GM18507 (cell line): ENCODE measurements at places on chromosomes 3 and 15.

- DNase-seq: no peak
These were observed 90.3 kb upstream of the C3orf80 start for GRCh38 chr3:160134964-160135363.

- DNase-seq: no peak
These were observed 49.3 kb downstream of the ZNF621 start for GRCh38 chr3:40574050-40574449.

DNA sequence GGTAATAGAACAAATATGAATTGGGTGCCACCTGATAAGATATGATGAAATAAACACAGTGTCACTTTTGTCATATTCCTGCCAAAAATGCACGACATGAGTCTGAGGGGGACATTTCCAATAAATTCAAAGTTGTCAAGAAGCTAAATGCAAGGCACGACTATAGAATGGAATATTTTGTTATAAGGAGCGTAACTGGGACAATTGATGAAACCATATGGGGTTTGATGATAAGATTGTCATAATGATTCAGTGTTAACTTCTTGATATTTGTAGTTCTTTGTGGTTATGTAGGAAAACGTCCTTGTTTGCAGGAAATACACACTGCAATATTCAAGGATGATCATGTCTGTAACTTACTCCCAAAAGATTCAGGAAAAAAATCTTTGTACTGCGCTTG, 163.3 kb downstream of the MEX3B start:
- no peak for DNase-seq

- DNase-seq: no peak
These were observed 27.2 kb downstream of the GSK3B start for GRCh38 chr3:120067083-120067482.

DNA sequence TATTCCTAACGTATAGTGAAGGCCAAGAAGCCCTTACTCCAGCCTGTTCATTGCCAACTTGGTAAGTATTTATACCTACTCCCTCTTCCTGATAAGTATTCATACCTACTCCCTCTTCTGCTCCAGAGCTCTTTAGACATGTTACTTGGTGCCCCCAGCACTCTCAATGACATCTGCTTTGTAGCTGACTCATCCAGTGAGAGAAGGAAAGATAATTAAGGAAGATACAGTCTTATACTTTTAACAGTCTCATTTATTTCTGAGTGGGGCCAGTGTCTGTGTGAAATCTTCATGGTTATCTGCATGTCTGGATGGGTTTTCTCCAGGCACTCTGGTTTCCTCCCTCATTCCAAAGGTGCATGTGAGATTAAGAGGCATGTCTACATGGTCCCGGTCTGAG, 698.7 kb downstream of the FHIT start:
- DNase-seq: no peak

- no peak for DNase-seq
These were observed 123.4 kb upstream of the LRRN1 start for GRCh38 chr3:3675801-3676200.

GRCh38 chr3:142931222-142931621, 32.3 kb downstream of the PAQR9 start:
- DNase-seq: peak; percentile 30

DNA sequence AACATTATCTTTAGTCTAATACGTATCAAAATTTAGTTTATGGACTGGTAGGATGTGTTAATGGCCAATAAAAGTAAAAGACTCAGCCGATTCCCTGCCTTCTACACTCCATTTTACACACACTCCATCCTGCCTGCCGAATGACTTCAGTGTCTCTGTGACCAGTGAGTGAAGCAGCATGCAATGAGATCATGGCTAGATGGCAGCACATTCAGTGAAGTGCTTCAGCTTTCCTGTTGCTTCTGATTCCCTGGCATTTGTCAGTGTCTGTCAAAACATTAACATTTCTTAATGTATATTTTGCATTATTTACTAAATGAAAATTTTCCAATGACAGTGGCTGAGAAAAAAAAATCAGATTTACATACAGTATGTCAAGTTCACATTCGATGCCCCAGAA, 412.0 kb downstream of the FHIT start:
- DNase-seq: no peak

- DNase-seq: no peak
These were observed 10.6 kb downstream of the PIK3CB start for GRCh38 chr3:138824114-138824506.

DNA sequence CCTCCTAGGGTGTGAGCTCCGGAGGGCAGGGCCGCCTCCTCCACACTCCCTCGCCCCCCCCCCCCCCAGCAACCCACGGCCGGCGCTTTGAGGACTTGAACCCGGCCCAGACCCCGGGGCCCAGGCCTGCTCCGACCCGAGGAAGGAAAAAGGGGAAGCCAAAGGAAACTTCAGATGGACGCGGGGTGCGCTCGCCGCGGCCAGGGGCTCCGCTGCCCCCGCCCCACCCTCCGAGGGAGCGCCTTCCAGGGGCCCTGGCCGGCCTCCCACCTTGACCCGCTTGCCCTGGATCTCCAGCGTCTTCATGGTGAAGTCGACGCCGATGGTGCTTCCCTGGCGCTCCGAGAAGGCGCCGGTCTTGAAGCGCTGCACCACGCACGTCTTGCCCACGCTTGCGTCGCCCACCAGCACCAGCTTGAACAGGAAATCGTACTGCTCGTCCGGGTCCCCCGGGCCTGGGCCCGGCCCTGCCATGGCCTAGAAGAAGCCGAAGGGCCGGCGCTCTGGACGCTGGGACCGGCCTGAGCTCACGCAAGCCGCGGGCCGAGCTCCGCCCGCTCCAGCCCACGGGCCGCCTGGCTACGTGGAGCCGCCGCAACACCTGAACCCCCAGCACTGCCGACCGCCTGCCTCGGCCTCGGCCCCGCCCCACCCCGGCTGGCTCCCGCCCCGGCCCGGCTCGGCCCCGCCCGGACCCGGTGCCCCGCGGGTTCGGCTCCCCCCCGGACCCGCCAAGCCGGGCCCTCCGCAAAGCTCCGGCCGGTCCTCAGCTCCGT, 400 bp downstream of the RAB43 start:
- DNase-seq: no peak

- no peak for DNase-seq
These were observed 33.9 kb downstream of the CCDC12 start for GRCh38 chr3:46942481-46943236.
